ENCODE measurements at places on chromosomes 6 and 20.

GRCh38 chr6:32070814-32071543 lies 32.8 kb downstream of the CYP21A2 start:
- DNase-seq = no peak

- DNase-seq = no peak
These were observed 349.2 kb downstream of the MAFB start for GRCh38 chr20:40339661-40340449.

DNA sequence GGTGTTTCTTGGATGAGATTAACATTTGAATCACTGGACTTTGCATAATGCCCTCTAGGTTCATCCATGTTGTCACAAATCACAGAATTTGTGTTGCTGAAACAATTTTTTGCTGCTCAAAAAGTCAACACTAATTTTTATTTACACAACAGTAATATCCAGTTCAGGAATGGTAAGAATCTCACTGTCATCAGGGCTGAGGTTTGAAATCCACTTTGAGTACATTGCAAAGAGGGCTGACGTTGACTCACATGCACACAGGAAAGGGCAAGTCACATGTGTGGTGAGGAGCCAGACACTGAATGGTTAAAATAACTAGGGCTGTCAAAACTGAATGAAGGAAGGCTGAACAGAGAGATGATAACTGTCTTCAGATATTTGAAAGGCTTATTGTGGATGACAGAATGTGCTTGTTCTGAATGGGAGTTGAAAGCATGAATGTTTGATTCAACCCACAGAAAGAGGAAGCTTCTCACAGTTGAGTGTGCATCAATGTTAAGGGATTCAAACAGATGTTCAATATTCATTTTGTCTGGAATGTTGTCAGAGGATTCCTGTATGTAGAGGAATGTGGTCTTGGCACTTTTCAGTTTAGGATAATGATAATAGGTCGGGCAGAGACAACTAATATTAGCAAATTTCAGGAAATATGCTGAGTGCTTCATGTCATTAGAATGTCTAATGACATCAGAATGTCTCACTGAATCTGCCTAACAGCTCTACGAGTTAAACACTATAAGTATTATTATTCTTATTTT lies 3.6 kb upstream of the ADGRG6 start:
- no peak for DNase-seq

- DNase-seq = no peak
These were observed 11.7 kb downstream of the SNTA1 start for GRCh38 chr20:33431797-33432381.

GRCh38 chr6:105557291-105557690 lies 154.4 kb upstream of the PREP start:
- DNase-seq = no peak

GRCh38 chr6:125020385-125020784 lies 58.1 kb downstream of the RNF217 start:
- no peak for DNase-seq

DNA sequence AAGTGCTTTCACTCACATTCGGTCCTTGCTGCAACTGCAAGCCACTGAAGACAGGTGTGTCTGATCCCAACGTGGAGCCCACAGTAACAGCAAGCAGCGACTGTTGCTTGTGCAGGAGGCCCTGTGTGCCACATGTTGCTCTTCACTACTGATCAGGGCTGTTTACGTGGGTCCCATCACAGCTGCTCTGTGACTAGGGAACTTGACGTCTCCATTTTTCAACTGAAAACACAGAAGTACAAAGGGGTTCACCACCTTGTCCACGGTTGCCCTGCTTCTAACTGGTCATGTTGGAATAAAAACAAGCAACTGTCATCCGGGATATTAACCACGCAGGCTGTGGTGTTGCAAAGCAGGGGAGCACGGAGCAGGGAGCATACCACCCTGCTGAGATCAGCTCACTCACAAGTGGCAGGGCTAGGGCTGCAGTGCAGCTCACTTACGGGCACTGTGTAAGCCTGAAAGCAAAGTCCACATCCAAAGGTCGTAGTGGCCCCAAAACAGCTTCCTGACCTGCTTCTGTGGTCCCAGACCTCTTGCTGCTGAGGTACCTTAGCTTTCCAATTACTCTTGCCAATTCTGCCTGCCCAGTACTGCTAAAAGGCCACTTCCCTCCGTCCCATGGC lies 105.8 kb upstream of the DUSP22 start:
- DNase-seq = no peak

DNA sequence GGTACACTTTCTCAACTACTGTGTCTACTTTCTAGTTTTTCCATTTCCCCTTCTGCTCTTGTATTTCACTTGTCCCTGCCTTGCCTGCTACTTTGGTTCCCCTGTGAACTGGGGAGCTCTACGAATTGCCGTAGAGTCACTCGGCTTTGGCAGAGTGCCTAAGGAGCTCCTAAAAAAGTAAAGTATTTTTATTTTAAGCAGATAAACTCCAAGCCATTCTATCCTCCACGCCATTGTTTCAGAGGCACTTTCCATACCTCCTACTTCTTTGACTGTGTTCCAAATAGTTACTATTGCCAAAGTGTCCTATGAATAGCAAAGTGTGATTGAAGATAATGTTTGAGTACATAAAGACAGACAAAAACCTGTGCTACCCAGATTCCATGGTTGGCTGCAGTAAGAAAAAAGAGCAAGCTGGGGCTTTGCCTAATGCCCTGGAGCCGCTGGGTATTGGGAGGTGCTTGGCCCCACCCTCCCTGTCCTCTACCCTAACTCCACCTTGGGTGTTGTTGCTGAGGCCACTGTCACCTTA lies 5.1 kb upstream of the MBOAT1 start:
- no peak for DNase-seq

GRCh38 chr6:83514866-83515466 lies 2.6 kb downstream of the PRSS35 start:
- no peak for DNase-seq

DNA sequence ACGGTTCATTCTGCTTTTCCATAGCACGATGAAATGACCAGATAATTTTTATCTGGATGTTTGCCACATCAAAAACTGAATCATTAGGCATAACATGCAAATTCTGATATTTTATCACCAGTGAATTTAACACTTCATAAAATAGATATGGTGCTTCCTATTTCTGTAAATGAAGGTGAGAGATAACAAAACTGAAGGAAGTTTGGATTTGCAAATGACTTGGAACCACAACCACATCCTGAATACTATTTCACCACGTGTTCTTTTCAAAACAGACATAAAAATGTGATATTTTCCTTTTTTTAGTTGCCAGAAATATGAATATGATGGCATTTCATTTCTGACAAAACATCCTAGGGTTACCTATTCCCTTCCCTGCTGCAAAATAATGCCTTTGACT lies 146.1 kb downstream of the EDN1 start:
- DNase-seq = no peak

Data from stimulated activated CD8-positive, alpha-beta memory T cell treated with anti-CD3 and anti-CD28 coated beads, Interleukin-7, amount 100 ng/mL, for 1 hour (primary cell).